ENCODE measurements at places on chromosomes 7 and 10.

GRCh38 chr7:149245244-149245643, 5.8 kb downstream of the ZNF212 start:
- DNase-seq: no peak

GRCh38 chr7:106074257-106074656, 37.9 kb downstream of the SYPL1 start:
- peak; percentile 66 for DNase-seq

GRCh38 chr7:113285411-113285810, 167.1 kb upstream of the SMIM30 start:
- DNase-seq: no peak

DNA sequence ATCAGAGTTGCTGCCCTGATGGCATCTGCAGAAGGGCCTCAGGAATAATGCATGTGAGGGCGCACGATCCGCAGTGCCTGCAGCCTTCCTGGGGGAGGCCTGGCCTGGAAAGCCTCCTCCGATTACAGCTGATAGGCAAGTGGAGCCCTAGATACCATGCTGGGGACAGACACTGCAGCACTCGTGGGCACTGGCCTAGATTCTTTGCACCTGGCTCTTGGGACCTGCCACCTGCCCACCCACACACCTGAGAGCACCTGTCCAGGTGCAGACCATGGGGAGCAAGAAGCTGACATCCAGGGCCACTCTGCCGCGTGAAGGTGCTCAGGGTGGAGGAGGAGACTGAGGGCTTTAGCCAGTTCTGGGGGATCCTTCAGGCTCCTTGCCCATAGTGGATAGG, 14.8 kb downstream of the YKT6 start:
- DNase-seq: no peak

DNA sequence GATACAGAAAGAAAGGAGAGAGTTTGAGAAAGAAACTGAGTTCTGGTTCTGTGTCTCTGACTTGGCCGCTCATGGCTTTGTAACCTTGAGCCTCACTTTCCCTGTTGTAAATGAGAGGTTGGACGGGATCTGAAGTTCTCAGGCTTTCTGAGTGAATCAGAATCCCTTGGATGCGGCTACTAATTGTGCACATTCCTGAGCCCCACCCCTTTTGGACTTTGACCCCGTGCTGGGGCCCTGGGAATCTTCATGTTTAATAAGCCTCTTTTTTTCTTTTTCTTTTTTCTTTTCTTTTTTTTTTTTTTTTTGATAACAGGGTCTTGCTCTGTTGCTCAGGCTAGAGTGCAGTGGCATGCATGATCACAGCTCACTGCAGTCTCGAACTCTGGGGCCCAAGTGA, 26.9 kb downstream of the SLC25A28 start:
- DNase-seq: no peak

DNA sequence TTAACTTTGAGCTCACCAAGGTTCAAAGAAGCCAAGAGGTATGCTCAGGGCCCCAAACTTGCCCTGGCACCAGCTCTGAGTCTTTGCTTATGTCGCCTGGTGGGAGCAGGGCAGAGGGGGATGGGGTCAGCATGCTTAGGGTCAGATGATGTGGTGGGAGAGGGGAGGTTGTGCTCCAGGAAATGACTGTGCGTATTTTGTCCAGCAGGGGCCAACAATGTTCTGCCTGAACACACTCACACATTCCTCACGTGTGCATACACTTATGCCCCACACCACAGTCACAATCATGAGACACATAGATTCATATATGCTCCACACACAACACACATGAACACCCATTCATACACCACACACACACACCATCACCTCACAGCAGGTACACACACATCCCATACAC, 4.4 kb upstream of the RAMP3 start:
- no peak for DNase-seq

DNA sequence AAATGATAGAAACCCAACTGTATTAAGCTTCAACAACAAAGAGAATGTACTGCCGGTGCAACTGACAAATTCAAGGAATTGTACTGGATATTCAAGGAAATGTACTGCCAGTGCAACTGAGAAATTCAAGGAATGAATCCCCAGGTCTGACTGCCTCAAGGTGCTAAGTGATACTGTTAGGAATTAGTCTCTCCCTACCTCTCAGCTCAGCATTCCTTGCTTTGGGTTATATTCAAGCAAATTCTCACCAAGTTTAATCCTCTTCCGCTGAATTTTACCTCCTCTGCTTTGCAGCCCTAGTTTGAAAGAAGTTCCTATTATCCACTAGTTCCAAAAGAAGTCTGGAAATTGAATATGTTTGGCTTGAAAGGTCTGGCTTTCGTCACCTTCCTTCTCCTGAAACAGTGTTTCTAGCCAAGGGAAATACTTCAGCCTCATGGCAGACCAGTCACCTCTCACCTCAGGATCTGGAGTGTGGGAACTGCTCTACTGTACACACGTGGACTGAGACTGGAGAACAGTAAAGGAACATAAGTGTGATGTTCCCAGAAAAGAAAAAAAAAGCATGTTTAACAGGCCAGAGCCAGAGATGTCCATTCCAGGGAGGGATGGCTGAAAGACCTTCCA, 60.4 kb downstream of the SORCS1 start:
- no peak for DNase-seq

DNA sequence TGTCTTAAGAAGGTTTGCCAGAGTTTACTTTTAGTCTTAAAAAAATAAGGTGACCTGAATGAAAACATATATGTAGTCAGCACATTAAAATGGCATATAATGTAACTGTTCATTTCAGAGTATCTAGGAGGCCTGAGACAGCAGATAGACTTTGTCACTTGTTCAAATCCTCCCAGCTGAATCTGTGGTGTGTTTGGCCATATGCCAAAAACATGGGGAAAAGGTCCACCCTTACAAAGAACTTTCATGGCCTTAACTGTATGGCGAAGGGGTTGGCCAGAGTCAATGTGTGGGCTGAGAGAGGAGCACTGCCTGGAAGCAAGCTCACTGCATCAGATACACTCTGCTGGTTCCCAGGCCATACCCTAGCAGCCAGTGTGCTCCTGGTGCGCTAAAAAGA, 113.7 kb downstream of the ALOX5 start:
- no peak for DNase-seq

DNA sequence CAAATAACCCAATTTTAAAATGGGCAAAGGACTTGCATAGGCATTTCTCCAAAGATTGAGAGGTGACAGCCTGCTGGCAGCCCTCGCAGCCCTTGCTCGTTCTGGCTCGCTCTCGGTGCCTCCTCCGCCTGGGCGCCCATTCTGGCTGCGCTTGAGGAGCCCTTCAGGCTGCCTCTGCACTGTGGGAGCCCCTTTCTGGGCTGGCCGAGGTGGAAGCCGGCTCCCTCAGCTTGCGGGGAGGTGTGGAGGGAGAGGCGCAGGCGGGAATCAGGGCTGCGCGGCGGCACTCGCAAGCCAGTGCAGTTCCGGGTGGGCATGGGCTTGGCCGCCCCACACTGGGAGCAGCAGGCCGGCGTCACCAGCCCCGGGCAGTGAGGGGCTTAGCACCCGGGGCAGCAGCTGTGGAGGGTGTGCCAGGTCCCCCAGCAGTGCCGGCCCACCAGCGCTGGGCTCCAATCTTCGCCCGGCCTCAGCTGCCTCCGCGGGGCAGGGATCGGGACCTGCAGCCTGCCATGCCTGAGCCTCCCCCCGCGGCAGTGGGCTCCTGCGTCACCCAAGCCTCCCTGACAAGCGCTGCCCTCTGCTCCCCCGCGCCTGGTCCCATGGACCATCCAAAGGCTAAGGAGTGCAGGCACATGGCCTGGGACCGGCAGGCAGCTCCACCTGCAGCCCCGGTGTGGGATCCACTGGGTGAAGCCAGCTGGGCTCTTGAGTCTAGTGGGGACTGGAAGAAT, 54.0 kb upstream of the GALNT17 start:
- DNase-seq: no peak
